ENCODE measurements at places on chromosomes 5 and 9.

GRCh38 chr9:71121275-71122021 is at the start of gene TRPM3:
TRPM3 (minus strand) TSS chr9:71121621; CDS start chr9:71121354, 267 bp downstream.
- DNase-seq, result no peak

DNA sequence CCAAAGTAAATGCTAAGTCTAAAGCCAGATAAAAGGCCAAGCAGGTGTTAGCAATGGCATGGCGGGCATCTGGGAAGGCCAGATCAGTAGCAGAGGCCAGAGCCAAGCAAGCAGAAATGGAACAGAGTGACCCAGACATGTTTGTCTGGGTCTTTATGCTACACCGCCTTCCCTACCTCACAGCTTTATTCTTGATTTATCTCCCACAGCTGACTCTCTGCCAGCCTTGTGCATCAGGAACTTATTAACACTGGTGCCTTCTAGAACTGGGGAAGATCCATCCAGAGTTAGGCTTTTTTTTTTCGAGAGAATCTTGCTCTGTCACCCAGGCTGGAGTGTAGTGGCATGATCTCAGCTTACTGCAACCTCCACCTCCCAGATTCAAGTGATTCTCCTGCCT is 112.5 kb upstream of the SLC44A1 start:
- DNase-seq, result no peak

GRCh38 chr5:67263656-67264408 is 67.2 kb upstream of the CD180 start:
- no peak for DNase-seq

DNA sequence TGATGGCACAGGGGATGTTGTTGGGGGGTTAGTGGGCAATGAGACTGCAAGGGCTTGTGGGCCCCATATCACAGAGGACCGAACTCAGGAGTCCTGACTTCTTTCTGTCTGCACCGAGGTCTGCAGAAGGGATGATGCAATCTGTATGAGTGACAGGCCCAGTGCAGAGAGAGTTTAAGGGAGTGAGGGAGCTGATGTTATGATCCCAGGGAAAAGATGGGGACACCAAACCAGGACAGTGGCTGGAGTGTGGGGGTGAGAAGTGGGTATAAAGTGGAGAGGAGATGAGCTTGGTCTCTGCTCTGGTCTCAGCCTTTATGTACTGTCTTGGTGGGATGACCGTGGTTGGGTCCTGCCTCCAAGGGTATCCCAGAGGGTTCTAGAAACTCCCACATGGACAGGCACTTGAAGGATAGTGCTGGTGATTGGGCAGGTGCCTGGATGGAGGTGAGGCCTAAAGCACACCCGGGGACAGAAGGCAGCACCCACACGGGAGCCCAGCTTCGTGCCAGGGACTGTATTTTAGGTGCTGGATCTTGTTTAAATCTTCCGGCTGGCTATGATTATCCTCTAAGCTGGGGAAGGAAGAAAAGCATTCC is 21.9 kb downstream of the GSN start:
- DNase-seq, result no peak

DNA sequence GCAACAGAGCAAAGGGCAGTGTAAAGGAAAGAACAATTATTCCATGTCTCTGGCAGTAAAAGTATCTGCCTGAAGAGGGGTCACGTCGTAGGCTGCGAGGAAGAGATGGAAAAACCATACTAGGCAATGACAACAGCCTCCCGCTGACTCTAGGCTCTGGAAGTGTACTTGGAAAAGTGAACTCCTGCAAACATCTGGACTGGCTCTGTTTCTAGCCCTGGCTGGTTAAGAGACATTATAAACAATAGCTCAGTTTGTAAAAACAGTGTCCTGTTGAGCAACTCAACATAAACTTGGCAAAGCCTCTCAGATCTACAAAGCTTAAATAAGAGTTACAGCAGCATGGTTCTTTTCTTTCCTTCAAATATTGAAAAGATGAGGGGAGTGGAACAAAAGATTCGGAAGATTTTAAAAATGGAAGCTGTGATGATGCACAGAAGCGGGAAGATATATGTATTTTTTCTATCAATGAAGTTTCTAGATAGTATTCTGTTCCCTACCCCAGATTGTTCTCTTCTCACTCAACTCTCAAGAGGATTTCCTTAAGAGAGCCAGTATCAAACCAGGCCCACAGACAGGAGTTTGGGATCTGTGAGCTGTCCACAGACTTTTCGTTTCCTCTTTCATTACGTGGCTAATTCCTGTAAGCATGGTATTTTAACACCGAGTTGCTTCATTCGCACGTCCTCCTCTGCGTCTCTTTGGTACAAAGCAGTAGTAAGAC is 79.4 kb downstream of the SPTLC1 start:
- peak; percentile 41 for DNase-seq

DNA sequence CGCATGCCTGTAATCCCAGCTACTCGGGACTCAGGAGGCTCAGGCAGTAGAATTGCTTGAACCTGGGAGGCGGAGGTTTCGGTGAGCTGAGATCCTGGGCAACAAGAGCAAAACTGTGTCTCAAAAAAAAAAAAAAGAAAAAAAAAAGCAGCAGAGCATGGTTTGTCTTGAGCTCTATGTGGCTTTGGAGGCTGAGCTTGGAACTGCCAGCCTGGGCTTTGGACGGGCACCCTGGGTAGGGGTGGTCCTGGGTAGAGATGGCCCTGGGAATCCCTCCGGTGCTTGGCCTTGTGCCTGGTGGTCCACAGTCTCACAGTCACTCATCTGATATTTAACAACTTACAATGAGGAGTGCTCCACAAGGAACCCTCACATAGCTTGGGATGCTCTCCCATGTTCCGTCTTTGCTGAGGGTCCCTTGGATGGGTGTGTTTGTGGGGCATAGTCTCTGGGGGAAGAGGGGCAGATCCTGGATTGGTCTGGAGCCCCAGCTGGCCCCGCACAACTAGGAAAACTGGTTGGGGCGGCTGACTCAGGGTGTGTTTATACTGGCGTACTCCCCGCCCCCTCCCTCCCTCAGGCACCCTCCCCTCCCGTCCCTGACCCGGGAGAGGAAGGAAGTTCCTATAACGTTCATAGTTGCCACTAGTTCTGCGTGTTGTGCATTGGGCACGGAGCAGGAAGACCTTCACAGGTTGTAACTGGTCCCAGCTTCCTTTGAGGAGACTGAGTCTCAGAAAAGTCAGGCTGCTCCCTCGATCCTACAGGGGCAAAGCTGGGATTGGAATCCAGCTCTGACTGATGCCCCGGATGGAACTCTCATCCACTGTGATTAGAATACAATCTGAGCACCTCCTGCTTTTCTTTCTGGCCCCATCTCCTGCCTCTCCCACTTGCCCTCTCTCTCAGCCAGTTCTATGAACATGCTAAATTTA is 11.2 kb downstream of the IER5L start:
- DNase-seq, result peak; percentile 94

- DNase-seq, result peak; percentile 98
Measured at GRCh38 chr9:129776938-129777768, 24.3 kb upstream of the PTGES start.

- no peak for DNase-seq
Measured at GRCh38 chr9:135474915-135475314, 4.7 kb upstream of the PPP1R26 start.

DNA sequence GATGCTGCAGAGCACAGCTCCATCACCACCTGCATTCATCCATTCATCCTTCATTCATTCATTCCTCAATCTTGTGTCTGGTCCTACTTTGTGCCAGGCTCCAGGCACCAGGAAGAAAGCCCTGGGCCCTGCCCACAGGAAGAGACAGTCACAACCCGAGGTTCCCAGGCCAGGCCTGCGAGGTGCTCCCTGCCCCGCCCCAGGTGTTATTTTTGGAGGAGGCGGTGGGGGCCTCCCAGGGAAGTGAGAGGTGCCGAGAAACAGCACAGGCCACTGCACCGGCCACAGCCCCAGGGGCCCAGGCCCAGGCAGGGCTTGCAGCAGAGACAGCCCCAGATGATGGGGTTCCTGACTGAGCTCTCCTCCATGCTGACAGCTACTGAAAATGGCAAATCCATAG is 33.4 kb downstream of the VAV2 start:
- no peak for DNase-seq

DNA sequence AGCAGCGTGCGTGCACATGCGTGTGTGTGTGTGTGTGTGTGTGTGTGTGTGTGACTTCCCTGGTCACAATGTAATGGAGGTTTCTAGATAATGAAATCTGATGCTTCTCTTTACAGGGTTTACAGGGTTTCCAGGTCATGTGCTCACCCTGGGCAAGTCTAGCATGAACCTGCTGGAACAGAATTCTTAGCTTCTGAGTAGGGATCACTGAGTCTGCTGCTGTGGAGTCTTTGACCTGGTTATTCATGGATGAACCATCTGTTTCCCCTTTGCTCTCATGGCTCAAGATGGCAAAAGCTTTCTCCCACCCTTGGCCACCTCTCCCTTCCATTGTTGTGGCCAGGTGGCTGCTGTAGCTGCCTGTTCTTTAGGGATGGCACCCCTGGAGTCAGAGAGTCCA is 111.6 kb upstream of the SHB start:
- DNase-seq, result no peak

GRCh38 chr5:15446552-15446951 is 53.4 kb upstream of the FBXL7 start:
- peak; percentile 56 for DNase-seq

- no peak for DNase-seq
Measured at GRCh38 chr9:113219186-113219936, 1.7 kb downstream of the FKBP15 start.

DNA sequence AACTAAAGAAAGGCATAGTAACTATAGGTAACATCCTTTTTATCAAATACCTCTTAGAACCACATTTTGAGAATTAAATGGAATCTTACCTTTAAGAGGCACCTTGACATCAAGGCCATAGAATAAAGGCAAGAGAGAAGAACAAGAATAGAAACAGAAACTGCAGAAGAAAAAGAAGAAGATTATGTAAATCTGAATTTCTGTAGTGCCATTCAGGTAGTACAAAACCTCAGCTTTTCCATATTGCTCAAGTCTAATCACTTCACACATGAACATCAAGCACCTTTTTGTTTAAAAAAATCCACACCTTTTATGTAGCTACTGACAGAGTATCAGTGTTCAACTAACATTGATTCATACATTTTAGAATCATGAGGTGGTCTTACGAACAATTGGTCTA is 91.8 kb upstream of the DPYSL3 start:
- DNase-seq, result no peak

DNA sequence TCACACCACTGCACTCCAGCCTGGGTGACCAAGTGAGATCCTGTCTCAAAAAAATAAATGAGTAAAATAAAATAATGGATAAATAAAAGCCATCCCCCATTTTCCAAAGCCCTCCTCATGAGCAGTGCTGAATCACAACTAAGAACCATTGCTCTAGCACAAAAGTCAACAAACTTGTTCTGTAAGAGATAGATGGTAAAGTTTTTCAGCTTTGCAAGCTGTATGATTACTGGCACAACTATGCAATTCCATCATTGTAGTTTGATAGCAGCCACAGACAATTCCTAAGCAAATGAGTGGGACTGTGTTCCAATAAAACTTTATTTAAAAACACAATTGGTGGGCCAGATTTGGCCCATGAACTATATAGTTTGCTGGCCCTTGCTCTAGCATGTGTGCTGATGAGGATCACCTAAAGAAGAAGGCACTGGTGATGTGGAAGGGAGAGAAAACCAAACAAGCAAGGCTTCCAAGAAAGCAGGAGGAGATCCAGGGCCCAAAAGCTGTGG is 64.6 kb downstream of the NEURL1B start:
- no peak for DNase-seq

GRCh38 chr9:119273325-119273904 is 95.8 kb downstream of the BRINP1 start:
- DNase-seq, result no peak

- no peak for DNase-seq
Measured at GRCh38 chr5:75152860-75153259, 83.8 kb downstream of the ANKRD31 start.

- peak; percentile 26 for DNase-seq
Measured at GRCh38 chr9:128099231-128099931, 28.1 kb downstream of the PTGES2 start.

DNA sequence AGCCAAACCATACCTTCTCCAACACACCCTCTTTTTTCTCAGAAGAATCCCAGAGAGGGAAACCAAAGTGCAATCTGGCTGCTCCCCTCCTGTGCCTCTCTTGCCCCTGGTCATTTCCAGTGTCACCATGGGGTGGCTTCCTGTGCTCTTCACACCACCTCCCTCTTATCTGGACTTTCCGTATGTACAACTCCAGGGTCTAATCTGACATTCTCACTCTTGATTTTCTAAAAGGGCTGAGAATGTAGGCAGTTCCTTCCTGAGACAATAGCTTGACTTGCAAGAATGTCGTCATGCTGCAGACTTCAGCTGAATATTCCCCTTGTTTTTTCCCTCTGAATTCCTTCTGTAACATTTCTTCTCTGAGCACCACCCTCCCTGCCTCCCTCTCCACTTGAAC is 110.2 kb downstream of the FBXL7 start:
- no peak for DNase-seq

- no peak for DNase-seq
Measured at GRCh38 chr5:157523976-157524375, 51.6 kb downstream of the ADAM19 start.

GRCh38 chr5:171714851-171715250 is 70.8 kb upstream of the SMIM23 start:
- DNase-seq, result no peak

GRCh38 chr5:94793113-94793815 is 174.8 kb downstream of the SLF1 start:
- DNase-seq, result peak; percentile 68

- DNase-seq, result no peak
Measured at GRCh38 chr5:87002485-87002884, 265.2 kb upstream of the RASA1 start.

- DNase-seq, result peak; percentile 52
Measured at GRCh38 chr5:147098233-147098790, 136.5 kb upstream of the STK32A start.
